ENCODE measurements at places on chromosomes 6 and 20. TPM values are rescaled to one million over a fixed set of nuclear protein-coding genes. Genes with fewer than 3 reads are reported as not detected.

The TBC1D22B gene
- total RNA-seq = 5.0 TPM

The DEF6 gene
- total RNA-seq = 1.3 TPM

The TUBB2B gene
- total RNA-seq = 2.4 TPM

The OTOR gene
- total RNA-seq = not detected

The OR2B6 gene
- total RNA-seq = not detected

The KCNK15 gene
- total RNA-seq = 0.28 TPM

The GABRR1 gene
- not detected for total RNA-seq

The NTSR1 gene
- total RNA-seq = 0.09 TPM

The AARS2 gene
- 9.2 TPM for total RNA-seq

The CFAP206 gene
- total RNA-seq = 0.09 TPM

The GRM4 gene
- under 0.01 TPM for total RNA-seq

The SLA2 gene
- total RNA-seq = not detected

The UBD gene
- not detected for total RNA-seq

The C6orf136 gene
- 2.7 TPM for total RNA-seq

The NOTCH4 gene
- total RNA-seq = 0.85 TPM

The SLC29A1 gene
- total RNA-seq = 3.1 TPM
